ENCODE measurements at places on chromosomes 7 and 10.

- no peak for DNase-seq
These were observed 10.1 kb downstream of the UNCX start for GRCh38 chr7:1242606-1243289.

DNA sequence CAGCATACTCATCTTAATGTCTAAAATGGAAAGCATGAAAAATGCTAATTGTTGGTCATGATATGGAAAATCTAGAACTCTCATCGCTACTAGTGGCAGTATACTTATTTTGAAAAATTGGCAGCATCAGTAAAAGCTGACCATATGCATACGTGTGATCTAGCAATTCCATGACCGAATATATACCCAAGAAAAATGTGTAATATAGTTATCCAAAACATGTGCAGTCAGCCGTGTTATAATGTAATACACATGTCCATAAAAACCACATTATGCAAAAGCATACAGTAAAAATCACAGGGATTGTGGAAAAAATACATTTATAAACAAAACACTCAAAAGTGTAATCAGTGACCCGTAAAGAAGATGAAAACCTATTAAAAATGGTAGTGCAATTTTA, 439.0 kb downstream of the SH2D4B start:
- DNase-seq, result no peak

- DNase-seq, result no peak
These were observed 33.6 kb downstream of the CNTNAP2 start for GRCh38 chr7:146150153-146150552.

GRCh38 chr7:64515781-64516180, 47.1 kb downstream of the ZNF680 start:
- DNase-seq, result no peak

- no peak for DNase-seq
These were observed 42.5 kb downstream of the PPP1R3C start for GRCh38 chr10:91590142-91590903.

Measured in effector CD4-positive, alpha-beta T cell (primary cell).